NK-92 treated with Interleukin-12 subunit alpha and Interleukin-12 subunit beta, amount 100 ng/mL, for 24 hours (cell line): ENCODE measurements at places on chromosomes 4 and X.
A peak's percentile ranks its signal among the peaks of the same experiment; 100 is the strongest.

- DNase-seq: no peak
These were observed 148.1 kb downstream of the PCDH7 start for GRCh38 chr4:30868111-30868895.

- DNase-seq: peak; percentile 7
These were observed 482 bp downstream of the GSTCD start for GRCh38 chr4:105709081-105709450.

GRCh38 chr4:12729384-12729783 is 754.8 kb downstream of the RAB28 start:
- no peak for DNase-seq

- DNase-seq: no peak
These were observed 14.2 kb upstream of the VEGFC start for GRCh38 chr4:176806778-176807375.

- no peak for DNase-seq
These were observed 199.8 kb downstream of the CAMK2D start for GRCh38 chr4:113561758-113562157.

DNA sequence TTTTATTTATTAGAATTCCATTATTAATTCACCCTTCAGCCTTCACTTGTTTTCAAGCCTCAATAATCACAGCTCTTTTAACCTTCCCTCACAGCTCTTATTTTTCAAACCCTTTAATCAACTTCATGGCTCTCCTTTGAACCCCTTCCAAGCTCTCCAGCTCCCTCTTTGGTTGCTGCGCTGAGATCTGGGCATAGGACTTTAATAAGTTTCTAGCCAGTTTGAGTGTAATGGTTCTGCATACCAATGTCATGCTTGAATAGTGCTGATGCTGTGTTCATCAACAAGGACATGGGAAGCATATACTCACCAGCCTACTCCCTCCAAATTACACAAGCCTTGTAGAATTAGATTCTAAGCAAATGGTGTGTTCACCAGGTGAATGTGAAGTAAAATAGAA is 3.5 kb upstream of the RNF212 start:
- DNase-seq: no peak

- DNase-seq: no peak
These were observed 68.6 kb downstream of the ANOS1 start for GRCh38 chrX:8663325-8663724.
